ENCODE measurements at places on chromosomes 1 and 21. TPM values are rescaled to one million over a fixed set of nuclear protein-coding genes. Genes with fewer than 3 reads are reported as not detected.

- H3K36me3 ChIP-seq: no peaks in the 10 kb centered on the region
- H3K27me3 ChIP-seq: no peaks in the 10 kb centered on the region
- no peak overlapping the region for H3K27ac ChIP-seq
Observed at GRCh38 chr1:94553323-94553730, 11.8 kb upstream of the F3 start.

GRCh38 chr1:37458551-37458950 lies 15.8 kb upstream of the ZC3H12A start:
- peaks cover 10% of the 10 kb centered on the region for H3K4me1 ChIP-seq
- H3K4me3 ChIP-seq: no peak overlapping the region
- no peak for DNase-seq
- H3K27me3 ChIP-seq: no peaks in the 10 kb centered on the region
- no peaks in the 10 kb centered on the region for H3K36me3 ChIP-seq
- H3K27ac ChIP-seq: no peak overlapping the region

DNA sequence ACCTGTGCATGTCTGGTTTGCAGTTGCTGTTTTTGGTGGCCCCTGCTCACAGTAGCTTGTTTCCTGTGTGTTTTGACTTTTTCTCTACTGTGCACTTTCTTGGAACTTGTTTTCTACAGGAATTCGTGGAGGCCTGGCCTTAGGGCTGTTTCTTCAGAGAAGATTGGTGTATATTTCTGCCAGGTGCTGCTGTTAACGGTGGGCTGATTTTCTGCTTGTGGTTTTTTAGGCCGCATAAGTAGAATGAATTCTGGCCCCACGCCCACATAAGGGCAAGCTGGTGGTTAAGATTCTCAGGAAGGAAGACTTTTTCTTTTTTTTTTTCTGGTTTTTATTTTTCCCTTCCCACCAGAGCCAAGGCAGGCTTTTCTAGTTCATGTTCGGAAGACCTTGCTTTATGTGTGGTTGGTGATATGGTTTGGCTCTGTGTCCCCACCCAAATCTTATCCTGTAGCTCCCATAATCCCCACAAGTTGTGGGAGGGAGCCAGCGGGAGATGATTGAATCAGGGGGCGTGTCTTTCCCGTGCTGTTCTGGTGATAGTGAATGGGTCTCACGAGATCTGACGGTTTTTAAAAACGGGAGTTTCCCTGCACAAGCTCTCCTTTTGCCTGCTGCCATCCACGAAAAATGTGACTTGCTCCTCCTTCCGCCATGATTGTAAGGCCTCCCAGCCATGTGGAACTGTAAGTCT lies 71.5 kb upstream of the DISP3 start:
- H3K4me3 ChIP-seq: no peak overlapping the region
- DNase-seq: no peak
- H3K27ac ChIP-seq: no peak overlapping the region
- H3K36me3 ChIP-seq: no peaks in the 10 kb centered on the region
- no peaks in the 10 kb centered on the region for H3K4me1 ChIP-seq

DNA sequence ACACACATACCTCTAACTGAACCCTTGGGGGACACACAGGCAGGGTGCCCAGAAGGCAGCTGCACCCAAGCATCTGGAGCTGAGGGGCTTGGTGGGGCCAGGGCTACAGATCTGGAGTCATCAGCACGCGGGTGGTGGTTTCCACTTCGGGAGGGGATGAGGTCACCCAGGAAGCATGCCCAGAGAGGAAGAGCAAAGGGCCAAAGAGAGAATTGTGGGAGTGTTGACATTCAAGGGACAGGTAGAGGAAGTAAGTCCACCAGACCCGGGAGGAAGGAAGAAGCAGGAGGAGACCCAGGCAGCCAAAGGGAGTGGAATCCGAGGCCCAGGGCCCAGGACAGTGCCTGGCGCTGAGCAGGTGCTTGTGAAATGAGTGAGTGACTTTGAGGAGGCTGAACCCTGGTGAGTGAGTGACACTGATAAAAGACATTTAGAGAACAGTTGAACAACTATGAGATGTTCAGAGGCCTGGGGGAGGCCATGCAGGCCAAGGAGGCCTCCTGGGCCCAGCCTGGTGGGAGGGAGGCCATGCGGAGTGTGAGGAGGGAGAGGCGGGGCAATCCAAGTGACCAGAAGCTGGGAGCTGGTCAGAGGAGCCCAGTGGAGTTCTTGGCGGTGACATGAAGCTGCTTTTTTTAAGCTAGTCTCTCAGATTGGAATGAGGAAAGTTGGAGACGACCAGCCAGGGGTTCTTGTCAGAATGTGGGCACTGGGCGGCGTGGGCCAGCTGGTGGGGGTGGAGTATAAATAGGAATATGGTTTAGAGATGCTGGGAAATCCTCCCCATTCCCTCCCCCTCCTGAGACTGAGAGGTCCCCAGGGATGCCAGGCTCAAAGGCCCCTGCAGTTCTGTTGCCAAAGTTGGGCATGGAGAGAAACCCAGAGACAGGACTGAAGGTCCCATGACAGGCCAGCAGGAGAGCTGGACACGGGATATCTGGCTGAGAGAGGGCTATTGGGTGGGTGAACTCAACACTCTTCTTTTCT lies 7.9 kb downstream of the CDK18 start:
- no peak for DNase-seq
- no peaks in the 10 kb centered on the region for H3K36me3 ChIP-seq
- H3K27me3 ChIP-seq: no peaks in the 10 kb centered on the region
- no peak overlapping the region for H3K4me3 ChIP-seq
- H3K4me1 ChIP-seq: peaks cover 18% of the 10 kb centered on the region

DNA sequence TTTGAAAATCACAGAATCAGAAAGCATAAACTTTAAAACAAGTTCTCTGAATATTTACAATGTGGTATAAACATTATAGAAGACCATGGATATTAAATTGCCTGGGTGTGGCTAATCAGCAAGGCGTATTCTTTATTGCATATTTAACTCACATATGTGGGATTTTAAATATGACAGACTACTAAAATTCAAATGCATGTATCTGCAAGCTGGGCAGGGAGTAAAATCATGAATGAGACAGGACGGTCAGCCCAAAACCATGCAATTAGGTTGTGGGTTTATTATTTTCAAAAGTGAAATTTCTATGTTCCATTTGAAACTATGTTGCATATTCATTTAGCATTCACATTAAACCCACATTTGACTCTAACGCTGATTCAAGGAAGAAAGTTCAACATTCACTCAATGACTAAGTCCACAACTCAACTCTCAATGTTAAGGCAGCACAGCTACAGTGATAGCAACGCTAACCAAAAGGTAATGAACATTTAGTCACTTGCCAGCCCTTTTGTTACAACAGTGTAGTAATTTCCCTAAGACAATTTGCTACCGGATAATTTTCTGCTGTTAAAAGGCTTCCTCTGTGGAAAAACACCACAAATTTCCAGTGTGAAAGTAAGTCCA lies 6.3 kb upstream of the SYNJ1 start:
- DNase-seq: no peak
- no peaks in the 10 kb centered on the region for H3K4me1 ChIP-seq
- H3K4me3 ChIP-seq: no peak overlapping the region
- peaks cover 55% of the 10 kb centered on the region for H3K36me3 ChIP-seq

The THEMIS2 gene
- total RNA-seq: 89.6 TPM

The FAM167B gene
- 65.9 TPM for total RNA-seq

The ZMYND12 gene
- 1.9 TPM for total RNA-seq

All from upper lobe of right lung (tissue), 1 donor.